ENCODE measurements at places on chromosomes 2 and 18. TPM values are rescaled to one million over a fixed set of nuclear protein-coding genes. Genes with fewer than 3 reads are reported as not detected.

The QPCT gene
- 0.86 TPM for polyA plus RNA-seq

The PARD3B gene
- not detected for polyA plus RNA-seq

The TIGD1 gene
- 6.2 TPM for polyA plus RNA-seq

The ALPG gene
- not detected for polyA plus RNA-seq

The CD302 gene
- polyA plus RNA-seq, result 1.1 TPM

The GKN2 gene
- polyA plus RNA-seq, result not detected

The CPO gene
- not detected for polyA plus RNA-seq

The ELP2 gene
- 73.8 TPM for polyA plus RNA-seq

The CIB4 gene
- polyA plus RNA-seq, result not detected

The ARL6IP6 gene
- polyA plus RNA-seq, result 51.5 TPM

The FER1L5 gene
- polyA plus RNA-seq, result not detected

The RGPD3 gene
- polyA plus RNA-seq, result 0.11 TPM

Data from GM12878 (cell line).